H7 (cell line): ENCODE measurements at places on chromosomes 7 and 10. TPM values are rescaled to one million over a fixed set of nuclear protein-coding genes. Genes with fewer than 3 reads are reported as not detected.

Gene OPN4
- total RNA-seq = not detected in 2 replicates

Gene GIMAP5
- not detected in 2 replicates for total RNA-seq

GRCh38 chr10:131431978-131432690 lies 120.6 kb upstream of the TCERG1L start:
- no peak for DNase-seq

DNA sequence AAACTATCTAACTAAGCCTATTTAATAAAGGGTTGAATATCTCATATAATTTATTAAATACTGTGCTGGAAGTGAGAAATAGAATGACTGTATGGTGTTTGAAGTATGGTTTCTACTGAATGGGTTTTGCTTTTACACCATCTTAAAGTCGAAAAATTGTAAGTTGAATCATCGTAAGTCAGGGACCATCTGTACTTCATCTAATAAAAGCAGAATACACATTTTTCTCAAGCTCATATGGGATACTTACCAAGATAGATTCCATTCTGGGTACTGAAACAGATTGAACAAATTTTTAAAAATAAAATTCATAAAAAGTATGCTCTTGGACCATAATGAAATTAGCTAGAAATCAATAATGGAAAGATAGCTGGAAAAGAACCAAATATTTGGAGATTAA lies 285.4 kb downstream of the CXCL12 start:
- DNase-seq = no peak

GRCh38 chr7:107150375-107151073 lies 18.3 kb upstream of the HBP1 start:
- no peak for DNase-seq

DNA sequence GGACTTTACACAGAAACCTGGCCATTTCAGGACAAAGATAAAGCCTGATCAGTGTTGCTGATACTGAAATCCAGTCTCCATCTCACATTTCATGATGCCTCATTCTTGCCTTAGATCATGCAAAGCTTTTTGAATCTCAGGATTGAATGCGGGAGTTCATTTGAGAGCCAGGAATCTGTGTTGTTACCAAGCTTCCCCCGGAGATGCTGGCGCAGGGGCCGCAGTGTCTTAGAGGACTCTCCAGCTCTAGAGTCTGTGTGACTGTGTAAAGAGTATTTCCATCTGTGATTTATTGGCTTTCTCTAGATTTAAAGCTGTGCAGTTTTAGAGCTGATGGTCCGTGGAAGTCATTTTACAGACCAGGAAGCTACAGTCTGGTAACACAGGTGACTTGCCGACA lies 32.0 kb downstream of the LMTK2 start:
- DNase-seq = no peak

DNA sequence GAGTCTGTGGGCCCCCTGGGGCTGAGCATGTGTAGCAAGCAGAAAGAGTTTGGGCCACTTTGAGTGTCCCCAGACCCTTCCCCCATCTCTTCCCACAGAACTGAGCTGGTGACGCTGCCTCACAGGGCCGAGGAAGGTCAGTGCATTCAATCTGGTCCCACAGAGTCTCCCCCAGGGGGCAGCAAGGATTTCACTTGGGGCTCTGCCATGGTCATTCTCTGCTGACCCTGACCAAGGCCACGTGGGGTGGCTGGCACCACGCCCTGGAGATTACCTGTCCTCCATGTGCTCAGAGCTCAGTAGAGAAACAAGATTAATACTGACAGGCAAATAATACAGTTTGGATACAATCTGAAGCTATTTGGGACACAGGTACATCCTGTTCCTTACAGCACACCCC lies 30.2 kb downstream of the ADRA2A start:
- peak; percentile 75 for DNase-seq

GRCh38 chr10:73099141-73099540 lies 2.5 kb upstream of the P4HA1 start:
- no peak for DNase-seq

Gene DYDC2
- total RNA-seq = 0.97 and 1.1 TPM in 2 replicates

Gene SKIDA1
- total RNA-seq = 10.4 and 15.1 TPM in 2 replicates

DNA sequence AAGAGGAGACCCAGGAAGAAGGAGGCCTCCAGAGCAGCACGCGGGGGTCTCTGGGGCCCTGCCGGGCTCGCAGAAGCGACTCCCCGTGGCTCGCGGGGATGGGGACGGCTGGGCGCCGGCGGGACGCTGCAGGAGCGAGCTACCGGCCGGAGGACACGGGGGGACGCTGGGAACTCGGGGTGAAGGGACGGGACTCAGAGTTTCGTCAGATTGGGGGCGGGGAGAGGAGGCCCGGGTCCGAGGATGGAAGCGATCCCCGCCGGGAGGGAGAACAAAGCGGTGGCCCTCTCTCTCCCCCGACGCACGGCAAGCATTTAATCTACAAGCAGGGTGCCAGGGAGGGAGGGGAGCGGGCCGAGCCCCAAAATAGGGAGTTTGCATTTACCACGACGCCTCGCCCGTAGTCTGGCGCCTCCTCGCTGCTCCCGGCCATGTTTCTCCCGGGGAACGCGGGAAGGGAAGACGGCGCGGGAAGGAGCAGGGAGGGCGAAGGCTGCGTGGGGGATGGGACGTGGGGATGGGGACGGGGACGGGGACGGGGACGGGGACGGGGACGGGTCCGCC lies at the start of gene PRTFDC1:
TSS of gene PRTFDC1 (minus strand) at position 464 of the 564 bp plus-strand sequence. CDS start at position 433, 31 bp downstream.
- DNase-seq = peak; percentile 83

DNA sequence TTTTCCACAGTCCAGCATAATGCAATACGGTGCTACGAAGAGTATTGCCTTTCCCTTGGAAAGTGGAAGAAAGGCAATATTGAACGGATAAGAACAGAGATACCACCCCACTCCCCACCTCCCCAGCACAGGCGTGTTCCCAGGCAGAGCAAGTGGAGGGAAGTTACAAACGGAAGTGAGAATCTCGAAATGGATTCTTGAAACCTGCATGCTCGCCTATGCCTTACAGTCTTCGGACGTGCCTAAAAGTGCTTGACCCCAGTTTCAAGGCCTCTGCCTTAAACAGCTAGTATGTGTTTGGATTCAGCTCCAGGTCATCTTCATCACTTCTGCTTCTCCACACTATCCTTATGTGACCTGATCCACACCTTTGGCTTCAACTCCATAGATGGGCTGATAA lies 35.0 kb upstream of the USP6NL start:
- no peak for DNase-seq

Gene CDH23
- 4.5 and 4.7 TPM in 2 replicates for total RNA-seq

Gene ELN
- 2.7 and 5.3 TPM in 2 replicates for total RNA-seq

DNA sequence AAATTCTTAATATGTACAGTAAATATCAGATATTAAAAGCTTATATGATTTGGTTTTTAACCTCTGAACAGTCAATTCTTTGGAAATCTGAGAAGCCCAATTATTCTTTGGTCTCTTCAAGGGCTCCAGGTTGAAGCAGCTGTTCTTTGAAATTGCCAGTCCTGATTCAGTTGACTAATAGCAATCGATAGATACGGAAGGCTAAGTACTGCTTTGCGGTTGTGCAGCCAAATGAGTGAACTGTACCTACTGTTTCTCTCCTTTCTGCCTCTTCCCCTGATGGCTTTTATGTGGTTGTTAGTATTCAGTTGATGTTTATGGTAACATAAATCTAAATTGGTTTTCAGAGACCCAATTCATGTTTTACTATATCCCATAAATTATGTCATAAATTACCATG lies 103.1 kb upstream of the RPA3 start:
- DNase-seq = no peak

GRCh38 chr10:97445357-97445721 lies 467 bp downstream of the EXOSC1 start:
- no peak for DNase-seq

DNA sequence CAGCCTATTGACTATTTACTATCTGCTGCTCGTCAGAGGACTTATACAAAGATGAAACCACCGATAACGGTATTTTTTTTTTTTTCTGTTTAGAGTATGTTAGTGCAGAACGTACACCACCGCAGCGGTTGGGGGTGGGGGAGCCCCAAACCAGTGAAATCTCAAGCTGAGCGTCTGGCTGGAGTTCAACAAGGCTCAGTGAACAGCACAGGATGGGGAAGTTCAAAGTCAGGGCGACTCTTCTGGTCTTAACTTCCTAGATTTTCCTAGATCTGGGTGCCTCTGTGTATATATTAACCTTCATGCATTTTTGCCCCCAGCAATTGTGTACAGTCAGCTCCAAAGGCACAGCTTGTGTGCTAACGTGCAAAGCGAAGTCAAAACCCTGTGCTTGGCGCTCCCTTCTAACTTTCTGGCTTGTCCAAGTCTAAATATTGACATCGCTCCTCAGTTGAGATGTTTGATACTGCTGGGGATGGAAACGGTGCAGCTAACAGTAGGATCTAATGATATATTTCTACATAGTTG lies 1.1 kb downstream of the RHOBTB1 start:
- DNase-seq = no peak

DNA sequence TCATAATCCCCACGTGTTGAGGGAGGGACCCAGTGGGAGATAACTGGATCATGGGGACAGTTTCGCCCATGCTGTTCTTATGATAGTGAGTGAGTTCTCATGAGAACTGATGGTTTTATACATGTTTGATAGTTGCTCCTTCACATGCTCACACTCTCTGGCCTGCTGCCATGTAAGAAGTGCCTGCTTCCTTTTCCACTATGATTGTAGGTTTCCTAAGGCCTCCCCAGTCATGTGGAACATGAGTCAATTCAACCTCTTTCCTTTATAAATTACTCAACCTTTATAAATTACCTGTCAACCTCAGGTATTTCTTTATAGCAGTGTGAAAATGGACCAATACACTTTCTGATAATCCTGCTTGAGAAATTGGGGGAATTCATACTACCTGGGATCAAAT lies 80.2 kb downstream of the ZNF37A start:
- DNase-seq = no peak

Gene FBXL13
- 0.97 and 1.3 TPM in 2 replicates for total RNA-seq

DNA sequence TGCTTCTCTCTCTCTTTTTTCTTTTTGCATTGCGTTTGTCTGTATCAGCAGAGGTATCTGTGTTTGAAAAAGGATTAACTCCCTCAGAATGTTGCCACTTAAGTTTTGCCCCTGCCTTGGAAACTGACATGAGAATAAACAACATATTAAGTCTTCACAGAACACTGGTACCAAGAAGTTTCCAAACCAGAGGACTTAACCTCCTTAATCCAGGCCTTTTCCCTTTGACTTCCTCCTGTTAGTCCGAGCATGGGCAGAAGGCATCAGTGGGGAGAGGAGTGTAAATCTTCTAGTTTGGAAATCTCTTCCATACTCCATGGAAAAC lies 681.4 kb downstream of the LRMDA start:
- no peak for DNase-seq

DNA sequence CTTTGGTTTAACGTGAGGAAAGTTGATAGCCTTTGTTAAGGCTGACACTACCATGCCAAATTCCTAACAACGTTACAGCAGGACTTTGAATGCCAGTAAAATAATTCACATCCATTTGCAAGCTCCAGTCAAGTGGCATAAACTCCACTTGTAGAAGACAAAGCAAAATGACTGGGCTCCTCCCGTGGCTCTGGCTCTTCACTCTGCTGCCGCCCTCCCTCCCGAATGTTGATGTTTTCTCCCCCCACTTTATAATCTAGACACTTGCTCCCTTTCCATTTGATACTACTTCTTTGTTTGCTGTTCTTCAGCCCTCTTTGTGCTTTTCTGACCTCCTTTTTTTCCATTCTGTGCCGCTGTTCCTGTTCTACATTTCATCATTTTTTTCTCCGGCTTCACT lies 22.8 kb upstream of the ITGB8 start:
- DNase-seq = peak; percentile 22

Gene MDFIC
- 14.4 and 16.8 TPM in 2 replicates for total RNA-seq

DNA sequence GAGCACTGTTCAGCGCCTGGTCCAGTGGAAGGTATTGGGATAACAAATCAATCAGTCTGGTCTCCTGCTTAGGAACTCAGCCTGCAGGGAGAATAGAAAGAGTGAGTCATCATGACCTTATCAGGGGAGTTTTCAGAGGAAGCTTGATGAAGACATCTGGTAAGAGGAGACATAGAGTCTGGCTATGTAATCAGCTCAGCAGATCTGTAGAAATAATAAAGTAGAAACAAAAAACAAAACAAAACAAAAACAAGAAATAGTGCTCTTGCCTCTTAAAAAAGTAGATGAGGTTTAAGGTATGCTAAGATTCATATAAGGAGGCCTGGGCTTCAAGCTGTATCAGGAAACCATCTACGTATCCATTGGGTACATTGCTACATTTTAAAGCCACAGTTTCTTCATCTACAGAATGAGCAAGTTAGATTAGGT lies 14.4 kb downstream of the TAS2R41 start:
- no peak for DNase-seq

DNA sequence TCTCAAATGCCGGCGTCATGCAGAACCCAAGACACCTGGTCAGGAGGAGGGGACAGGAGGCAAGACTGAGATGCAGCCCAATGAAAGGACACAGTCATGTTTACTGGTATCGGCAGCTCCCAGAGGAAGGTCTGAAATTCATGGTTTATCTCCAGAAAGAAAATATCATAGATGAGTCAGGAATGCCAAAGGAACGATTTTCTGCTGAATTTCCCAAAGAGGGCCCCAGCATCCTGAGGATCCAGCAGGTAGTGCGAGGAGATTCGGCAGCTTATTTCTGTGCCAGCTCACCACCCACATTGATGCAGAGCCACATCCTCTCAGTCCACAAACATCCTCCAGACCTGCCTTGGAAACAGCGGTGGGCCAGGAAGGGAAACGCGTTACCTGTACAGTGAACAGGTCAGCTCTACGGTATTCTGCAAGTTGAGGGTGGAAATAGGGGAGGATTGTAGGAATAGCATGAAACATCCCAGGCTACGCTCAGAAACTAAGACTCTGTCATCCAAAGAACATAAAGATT lies 133.1 kb upstream of the PRSS1 start:
- DNase-seq = no peak

DNA sequence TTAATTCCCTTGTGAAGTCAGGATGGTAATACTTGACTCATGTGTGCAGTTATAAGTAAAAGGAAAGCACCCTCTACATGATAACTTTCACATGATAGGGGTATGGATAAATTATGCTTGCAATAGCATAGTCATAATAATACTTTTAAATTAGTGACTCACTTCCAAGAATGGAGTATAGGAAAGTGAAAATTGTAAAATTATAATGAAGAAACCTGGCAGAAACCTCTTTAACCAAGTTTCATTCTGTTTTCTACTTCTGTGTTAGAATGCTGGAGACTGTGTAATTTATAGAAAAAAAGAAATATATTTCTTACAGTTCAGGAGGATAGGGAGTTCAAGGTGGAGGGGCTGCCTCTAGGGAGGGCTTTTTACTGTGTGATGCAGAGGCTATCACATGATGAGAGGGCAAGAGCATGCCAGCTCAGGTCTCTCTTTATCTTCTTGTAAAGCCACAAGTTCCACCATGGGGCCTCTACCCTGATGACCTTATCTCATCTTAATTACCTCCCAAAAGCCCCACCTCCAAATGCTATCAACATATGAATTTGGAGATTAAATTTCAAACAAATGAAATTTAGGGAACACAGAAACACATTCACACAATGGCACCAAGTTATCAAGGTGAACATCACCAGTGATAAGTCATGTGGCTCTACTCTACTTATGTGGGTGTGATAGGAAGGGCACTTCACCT lies 43.2 kb downstream of the HDAC9 start:
- DNase-seq = no peak

Gene OPTN
- 4.8 and 6.9 TPM in 2 replicates for total RNA-seq

Gene GNAI1
- total RNA-seq = 19.4 and 35.3 TPM in 2 replicates

- DNase-seq = no peak
Observed at GRCh38 chr7:84669177-84669732, 474.7 kb upstream of the SEMA3A start.

- DNase-seq = no peak
Observed at GRCh38 chr7:33422825-33423645, 293.7 kb downstream of the BBS9 start.
